ENCODE measurements at places on chromosomes 2 and 18.

DNA sequence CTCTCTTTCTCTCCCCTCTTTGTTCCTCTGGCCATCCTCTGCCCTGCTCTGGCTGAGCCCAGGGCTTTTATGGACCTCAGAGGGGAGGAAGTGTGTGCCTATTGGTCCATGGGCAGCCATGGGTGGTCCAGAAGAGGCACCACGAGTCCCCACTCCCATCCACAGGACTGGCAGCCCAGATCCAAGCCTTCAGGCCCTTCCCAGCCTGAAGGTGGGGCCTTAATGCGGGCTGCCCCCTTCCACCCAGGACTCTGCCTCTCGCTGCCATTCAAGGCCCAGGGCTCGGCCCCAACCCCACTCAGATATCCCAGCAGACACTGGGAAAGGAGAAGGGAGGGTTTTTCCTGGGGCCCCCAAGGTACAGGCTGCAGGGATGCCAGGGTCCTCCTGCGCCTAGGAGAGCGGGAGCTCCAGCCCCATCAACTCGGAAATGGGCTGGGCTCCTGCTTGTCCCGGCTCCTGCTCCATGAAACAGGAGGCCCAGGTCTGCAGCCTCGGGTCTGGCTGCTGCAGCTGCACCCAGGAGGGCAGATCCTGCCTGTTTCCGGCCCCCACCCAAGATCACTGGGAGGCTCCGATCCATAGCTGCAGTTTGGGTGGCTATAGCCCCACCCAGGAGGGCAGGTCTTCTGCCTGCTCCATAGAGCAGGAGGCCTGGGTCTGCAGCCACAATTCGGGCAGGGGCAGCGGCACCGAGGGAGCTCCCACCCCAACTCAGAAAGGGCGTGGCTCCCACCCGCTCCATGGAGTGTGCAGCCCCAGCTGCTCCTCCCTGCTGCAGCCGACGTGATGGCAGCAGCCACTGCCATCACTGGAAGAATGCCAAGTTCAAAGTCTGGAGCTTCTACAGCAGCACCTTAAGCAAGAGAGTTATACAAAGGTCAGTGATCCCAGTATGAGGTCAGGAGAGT lies 116.6 kb upstream of the RBBP8 start:
- DNase-seq, result no peak

DNA sequence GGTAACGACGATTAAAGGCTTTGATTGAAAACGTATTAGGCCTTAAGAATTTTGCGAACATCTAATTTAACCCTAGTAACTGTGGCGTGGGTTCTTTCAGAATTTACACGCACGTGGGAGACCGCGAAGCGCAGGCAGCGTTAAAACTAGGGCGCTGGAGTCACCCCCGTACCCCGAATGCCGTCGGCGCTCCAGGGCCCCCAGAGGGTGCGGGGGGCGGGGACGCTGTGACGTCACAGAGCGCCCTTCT lies 673 bp upstream of the SMCHD1 start:
- peak; percentile 80 for DNase-seq

GRCh38 chr2:212665948-212666347 lies 127.3 kb upstream of the ERBB4 start:
- no peak for DNase-seq

- DNase-seq, result no peak
Observed at GRCh38 chr2:53423465-53423864, 344.1 kb upstream of the CHAC2 start.

- DNase-seq, result no peak
Observed at GRCh38 chr18:31261792-31262582, 56.0 kb upstream of the DSG1 start.

- no peak for DNase-seq
Observed at GRCh38 chr2:156211318-156211717, 121.2 kb downstream of the NR4A2 start.

DNA sequence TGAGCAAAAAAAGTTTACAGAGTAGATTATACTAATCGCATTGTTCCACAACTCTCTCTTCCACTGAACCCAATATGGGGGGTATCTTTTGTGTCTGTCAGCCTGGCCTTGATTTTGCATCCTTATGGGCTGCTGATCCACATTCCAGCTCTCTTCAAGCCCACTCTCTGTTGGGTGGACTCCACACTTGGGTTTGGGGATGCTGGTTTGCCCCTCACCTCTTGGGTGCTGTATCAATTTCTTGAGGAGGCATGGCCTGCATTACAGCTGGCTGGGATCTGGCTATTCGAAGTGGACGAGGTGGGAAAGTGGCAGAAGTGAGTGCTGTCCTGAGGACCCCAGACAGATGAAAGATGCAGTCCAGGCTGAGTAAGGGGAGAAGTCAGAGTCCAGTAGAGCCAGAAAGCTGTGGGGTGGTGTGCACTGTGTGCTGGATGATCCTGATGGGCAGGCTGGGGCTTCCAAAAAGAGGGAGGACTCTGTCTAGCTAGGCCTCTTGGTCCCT lies 141.4 kb downstream of the CAPN13 start:
- DNase-seq, result no peak

GRCh38 chr18:63316612-63317555 lies 2.7 kb downstream of the BCL2 start:
- no peak for DNase-seq

DNA sequence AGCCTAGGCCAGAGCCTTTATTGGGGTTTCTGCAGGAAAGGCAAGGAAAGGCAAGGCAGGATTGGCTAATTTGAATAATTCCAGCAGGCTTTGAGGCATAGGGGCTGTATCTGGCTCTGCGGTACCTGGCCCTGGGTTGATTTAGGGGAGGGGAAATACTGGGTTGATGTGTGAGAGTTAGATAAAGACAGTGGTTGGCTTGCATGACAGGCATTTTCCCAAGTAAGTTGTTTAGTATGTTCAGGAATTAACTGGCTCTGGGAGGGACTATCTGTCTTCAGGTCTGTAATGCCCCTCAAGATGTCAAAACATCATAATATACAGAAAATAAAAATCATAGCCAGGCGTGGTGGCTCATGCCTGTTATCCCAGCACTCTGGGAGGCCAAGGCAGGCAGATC lies 98.7 kb downstream of the UBR3 start:
- no peak for DNase-seq

DNA sequence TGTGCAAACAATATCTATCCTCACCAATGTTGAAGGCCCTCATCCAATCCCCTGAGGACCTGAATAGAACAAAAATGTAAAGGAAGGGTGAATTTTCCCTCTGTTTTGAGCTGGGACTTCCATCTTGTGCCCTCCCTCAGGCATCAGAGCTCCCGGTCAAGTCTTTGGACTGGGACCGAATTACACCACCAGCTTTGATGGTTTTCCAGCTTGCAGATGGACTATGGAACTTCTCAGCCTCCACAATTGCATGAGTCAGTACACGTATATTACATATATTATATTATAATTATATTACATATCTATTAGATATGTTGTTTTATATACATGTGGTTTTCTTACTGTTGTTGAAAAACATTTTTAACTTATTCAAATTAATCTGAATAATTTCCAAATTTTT lies 496.4 kb downstream of the CMPK2 start:
- no peak for DNase-seq

- DNase-seq, result no peak
Observed at GRCh38 chr2:14140009-14140550, 492.4 kb upstream of the LRATD1 start.

- no peak for DNase-seq
Observed at GRCh38 chr2:91974401-91975129, 2896.7 kb upstream of the TEKT4 start.

- DNase-seq, result no peak
Observed at GRCh38 chr2:157216286-157216965, 41.1 kb upstream of the GALNT5 start.

- no peak for DNase-seq
Observed at GRCh38 chr2:10538224-10538894, 90.2 kb upstream of the ODC1 start.

DNA sequence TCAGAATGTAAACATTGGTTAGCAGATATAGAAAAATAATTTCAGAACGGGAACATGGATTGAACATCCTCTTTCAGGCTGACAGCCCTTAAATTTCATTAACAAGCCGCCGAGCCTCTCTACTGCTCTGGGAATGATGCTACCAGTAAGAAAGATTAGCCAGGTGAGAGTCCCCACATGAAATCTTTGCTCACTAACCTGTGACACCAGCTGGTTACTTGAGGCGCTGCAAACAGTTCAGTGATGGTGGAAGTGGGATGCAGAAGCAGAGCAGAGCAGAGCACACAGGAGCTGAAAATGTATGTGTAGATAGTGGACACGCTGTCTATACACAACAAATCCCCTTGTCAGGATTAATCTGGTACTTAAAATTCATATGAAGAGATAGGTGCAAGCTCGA lies 721.1 kb downstream of the DPP10 start:
- DNase-seq, result no peak

- no peak for DNase-seq
Observed at GRCh38 chr18:2515908-2516625, 55.2 kb downstream of the METTL4 start.

GRCh38 chr2:105801961-105802360 lies 57.2 kb downstream of the NCK2 start:
- no peak for DNase-seq

DNA sequence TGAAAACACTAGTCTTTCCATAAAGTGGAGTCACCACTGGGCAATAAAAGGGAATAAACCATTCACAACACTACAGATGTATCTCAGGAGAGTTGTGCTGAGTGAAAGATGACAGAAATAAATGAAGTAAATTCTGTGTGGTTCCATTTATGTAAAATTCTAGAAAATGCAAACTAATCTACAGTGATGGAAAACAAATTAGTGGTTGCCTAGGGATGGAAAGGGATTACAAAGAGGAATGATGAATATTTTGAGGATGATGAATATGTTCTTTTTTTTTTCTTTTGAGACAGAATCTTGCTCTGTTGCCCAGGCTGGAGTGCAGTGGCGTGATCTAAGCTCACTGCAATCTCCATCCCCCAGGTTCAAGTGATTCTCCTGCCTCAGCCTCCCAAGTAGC lies 123.0 kb downstream of the MAPK4 start:
- no peak for DNase-seq

GRCh38 chr18:57547260-57547659 lies 39.2 kb downstream of the FECH start:
- DNase-seq, result no peak

- no peak for DNase-seq
Observed at GRCh38 chr2:173229086-173229485, 125.6 kb upstream of the CDCA7 start.

- DNase-seq, result no peak
Observed at GRCh38 chr2:143142598-143142997, 13.4 kb downstream of the ARHGAP15 start.

DNA sequence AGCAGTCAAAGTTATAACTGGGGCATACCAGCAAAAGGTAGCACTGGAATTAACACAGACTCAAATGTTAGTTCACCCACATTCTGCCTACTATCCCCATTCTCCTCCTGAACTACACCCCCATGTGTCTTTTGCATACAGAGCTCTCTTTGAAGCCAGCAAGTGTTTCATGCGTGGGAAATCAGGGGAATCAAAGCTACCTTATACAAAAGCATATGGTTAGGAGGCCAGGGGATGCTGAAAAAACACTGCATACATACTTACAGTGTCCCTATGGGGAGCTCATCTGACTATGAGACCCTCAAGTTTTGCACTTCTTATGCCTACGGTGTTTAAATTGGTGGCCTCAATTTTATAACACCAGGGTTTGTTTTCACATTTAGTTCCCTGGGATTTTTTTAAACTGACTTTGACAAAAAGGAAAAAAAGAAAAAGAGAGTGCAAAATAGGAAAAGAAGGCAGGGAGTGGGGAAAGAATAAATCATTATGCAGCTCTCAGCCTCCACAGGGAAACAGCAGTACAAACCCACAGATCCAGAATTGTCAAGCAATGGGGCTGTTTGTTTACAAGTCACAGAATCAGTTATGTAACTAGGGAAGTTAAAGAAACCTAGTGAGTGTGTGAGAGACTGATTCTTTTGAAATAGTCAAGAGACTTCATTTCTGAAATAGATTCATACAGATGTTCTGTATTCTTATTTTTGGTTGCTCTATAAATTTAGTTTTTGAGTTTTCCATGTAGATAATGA lies 20.1 kb upstream of the PPP3R1 start:
- DNase-seq, result no peak

GRCh38 chr2:6793913-6794312 lies 71.8 kb downstream of the CMPK2 start:
- DNase-seq, result no peak

- DNase-seq, result no peak
Observed at GRCh38 chr2:211745295-211746097, 793.1 kb downstream of the ERBB4 start.

GRCh38 chr2:58896638-58897037 lies 655.5 kb upstream of the FANCL start:
- DNase-seq, result no peak

- DNase-seq, result no peak
Observed at GRCh38 chr2:200781616-200782015, 30.1 kb upstream of the BZW1 start.

DNA sequence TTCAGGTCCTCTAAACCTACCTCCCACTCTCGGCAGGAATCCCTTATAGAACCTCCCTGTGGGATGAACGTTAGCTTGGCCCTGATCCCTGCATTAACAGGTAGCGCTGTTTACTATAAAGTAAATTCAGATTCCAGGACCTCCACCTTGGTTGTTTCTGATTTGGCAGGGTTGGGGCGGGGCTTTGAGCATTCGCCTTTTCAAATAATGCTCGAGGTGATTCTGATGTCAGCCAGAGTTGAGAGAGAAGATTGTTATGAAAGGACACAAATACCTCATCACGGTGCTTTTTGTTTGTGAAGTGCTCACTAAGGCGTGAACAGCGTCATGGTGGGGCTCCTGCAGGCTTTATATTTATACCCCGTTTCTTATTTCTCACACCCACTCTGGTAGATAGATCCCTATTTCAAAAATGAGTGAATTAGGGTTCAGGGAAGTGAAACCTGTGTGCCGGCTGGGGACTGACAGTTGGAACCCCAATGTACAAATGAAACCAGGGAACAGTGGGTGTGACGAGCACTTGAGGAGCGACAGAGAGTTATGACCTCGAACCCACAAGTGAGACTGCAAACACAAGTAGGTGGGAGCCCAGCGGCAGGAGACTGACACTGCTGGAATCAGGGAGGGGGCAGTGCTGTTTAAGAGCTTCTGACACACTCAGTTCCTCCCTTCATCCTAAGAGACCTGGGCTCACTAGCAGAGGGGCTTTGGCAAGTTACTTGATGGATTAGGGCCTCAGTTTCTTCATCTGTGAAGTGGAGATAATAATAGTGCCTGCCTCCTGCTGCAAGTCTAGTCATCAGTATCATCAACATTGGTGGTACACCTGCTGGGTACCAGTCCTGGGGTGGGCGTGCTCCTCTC lies 14.2 kb upstream of the CXCR4 start:
- DNase-seq, result peak; percentile 71

- DNase-seq, result no peak
Observed at GRCh38 chr18:4444306-4444705, 10.8 kb downstream of the DLGAP1 start.
